Activated naive CD8-positive, alpha-beta T cell treated with anti-CD3 and anti-CD28 coated beads, Interleukin-2, amount 50 U/mL, for 24 hours (primary cell): ENCODE measurements at places on chromosomes 16 and 17.

DNA sequence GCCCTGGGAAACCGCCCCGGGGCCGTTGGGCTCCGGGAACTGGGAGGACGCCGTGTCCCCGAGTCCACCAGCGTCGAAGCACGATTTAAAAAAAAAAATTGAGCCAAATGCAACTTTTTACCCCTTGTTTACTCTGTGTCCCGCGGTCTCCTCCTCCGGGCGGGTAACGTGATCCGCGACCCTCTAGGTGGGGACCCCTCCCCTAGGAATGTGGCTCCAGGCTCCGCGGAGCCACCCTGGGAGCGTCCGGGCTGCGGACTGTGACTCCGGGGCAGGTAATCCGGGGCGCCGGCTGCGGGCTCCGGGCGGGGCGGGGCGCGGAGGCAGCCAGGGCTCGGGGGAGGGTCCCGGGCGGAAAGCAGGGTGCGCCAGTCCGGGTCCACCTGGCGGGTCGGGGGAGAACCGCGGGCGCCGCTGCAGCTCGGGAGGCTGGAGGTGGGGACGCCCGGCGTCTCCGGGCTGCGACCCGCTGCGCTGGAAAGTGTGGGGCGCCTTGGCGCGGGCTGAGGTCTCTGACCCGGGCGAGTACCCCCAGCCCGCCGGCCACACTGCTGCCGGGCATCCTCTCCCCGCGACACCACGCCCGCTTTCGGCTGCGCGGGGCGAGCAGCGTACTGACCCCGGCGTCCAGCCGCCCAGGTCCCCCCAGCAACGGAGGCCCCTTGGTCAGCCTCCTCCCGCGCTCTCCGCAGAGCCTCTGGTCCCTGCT is 852 bp upstream of the HELZ start:
- peak; percentile 43 for DNase-seq

GRCh38 chr16:50259334-50260205 is 6.8 kb upstream of the ADCY7 start:
- DNase-seq = no peak

DNA sequence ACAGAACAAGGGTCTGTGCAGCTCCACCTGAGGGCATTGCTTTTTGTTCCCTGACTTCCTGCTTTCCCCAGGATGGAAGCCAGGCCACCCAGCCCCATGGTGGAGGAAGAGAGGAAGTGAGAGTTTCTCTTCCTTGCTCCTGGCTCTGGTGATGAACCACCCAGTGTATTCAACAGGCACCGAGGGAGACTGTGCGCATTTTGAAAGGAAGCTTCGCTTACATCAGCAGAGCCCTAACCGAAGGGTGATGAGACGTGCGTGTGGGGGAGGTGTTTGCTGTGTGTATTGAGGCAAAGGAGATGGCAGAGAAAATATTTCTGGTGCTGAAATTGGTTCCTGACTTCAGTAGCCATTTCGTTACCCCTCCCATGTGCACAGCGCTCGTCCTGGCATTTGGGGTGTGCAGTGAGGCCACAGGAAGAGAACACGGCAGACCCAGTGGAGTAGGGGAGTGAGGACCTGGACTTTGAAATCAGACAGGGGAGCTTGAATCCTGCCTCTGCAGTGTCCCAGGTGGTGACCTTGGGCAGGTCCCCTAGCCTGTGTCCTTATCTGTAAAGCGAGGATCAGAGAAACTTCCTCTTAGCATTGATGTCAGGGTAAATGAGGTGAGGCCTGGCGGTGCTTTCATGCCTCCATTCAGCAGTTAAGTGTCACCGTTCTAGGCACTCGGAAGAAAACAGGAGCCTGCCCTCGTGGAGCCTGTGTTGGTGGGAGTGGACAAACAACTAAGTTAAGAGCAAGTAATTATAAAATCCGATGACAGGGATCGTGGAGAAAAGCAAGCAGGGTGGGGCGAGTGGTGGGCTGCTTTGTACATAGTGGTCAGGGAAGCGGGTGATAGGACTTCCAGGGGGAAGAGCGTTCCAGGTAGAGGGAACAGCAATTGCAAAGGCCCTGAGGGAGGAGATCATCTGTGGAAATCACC is 7.4 kb downstream of the CMIP start:
- peak; percentile 47 for DNase-seq

DNA sequence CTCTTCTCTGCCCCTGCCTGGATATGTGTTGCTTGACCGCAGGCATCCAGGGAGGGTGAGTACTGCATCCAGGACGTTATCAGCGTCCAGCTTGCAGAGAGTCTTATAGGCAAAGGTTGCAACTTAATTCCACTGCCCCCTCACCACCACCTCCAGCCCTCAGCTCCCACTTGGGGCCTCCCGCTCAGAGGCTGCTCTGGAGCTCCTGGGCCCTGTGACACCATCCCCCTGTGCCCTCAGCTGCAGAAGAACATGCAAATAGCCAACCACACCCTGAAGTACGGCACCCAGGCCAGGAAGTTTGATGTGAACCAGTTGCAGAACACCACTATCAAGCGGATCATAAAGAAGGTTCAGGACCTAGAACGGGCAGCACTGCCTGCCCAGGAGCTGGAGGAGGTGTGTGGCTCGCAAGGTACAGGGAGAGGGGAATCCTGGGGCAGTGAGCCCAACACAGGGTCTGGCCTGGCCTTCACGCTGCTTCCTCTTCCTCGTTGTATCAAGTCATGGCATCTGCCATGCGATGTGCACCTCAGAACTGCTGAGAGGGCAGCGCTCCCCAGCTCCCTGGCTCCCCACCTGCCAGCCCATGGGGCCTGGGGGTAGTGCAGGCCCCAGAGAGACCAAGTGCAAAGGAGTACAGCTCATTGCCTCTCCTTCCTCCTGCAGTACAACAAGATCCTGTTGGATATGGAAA is 9.6 kb downstream of the ACE start:
- DNase-seq = no peak

DNA sequence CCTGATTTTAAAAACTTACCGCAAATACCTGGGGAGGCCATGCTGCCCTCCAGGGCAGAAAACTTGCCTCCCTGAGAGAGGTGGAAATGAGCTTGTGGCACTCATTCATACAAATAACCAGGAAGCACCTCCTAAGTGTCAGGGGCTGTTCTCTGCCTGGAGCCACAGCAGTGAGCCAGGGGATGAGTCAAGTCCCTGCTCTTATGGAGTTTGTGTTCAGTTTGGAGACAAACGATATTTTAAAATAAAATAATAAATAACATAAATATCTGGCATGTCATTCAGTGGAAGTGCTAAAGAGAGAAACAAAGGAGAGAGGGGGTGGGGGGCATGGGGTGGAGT is 313.8 kb downstream of the C16orf95 start:
- DNase-seq = no peak

DNA sequence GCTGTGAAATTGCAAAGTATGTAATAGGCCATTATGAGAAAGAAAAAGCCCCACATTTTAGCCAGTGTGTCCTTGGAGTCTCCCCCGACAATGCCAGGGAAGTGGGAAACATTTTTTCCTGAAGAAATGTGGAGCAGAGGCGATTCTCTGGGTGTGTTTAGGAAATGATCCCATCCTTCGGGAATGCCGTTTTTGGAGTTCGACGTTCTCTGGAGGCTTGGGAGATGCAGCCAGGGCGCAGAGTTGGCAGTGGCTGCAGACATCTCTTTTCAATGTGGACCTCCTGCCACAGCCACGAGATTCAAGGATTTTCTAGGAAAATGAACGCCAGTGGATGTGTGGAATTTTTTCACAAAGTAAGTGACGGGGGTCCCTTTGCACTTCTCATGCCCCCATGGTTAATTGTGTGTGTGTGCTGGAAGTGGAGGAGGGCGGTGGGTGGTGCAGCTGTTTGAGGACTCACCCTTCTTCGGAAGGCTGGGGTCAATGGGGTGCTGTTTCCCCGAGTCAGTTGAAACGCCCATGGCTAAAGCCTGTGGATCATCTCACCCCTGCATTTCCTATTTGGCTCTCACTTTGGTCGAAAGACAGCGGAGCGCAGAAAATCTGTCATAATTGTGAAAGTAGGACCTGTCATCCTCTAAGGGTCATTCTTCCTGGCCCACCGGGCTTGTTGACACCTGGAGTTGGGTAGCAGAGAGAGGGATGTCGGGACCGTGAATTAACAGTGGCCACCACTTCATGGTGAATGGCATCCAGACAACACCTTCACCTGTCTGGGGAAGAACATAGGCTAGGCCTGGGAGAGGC is 73.2 kb downstream of the CMIP start:
- no peak for DNase-seq
